ENCODE measurements at places on chromosomes 7 and 10.

DNA sequence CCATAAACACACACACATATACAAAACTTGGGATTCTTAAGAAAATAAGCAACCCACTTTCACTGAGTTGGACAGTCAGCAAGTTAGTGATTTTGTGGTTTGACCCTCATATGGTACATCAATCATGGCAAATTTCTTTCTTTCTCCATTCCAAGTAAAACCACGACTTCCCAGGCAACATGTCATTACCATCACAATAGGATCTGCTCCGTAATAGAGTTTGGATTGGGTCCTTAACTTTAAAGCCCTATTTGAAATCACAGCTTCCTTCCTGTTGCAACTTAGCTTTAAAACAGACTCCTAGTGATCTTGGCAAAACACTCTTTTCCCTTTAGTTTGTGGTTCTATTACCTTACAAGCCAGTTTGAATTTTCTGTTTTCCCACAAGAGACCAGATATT is 483.6 kb downstream of the INHBA start:
- DNase-seq, result no peak

DNA sequence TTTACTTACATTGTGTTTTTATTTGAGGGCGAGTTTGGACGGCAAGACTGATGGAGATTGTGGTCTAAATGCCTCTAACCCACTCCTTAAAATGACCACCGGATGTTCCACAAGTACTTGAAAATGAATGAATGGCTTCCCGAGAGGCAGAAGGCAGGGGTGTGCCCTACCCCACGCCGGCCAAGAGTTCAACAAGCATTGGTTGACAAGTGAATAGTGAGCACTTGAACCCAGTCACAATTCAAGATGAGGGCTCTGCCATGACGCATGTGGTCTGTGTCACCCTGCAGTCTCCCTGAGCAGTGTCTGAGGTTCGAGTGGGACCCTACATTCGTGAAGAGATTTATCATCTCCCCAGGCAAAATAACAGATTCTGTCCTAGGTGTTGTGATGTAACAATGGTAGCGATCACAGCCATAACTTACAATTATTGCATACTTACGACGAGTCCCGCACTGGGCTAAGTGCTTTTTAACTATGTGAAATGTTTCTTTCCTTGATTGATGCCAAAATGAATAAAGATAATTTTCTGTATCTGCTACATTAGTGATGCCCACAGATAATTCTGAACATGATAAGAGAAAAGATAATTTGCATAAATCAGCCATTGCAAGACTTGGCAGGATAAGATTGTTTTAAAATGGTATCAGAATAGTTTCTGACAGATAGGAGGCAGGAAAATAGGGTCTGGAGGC is 305.4 kb downstream of the WDR37 start:
- DNase-seq, result no peak

DNA sequence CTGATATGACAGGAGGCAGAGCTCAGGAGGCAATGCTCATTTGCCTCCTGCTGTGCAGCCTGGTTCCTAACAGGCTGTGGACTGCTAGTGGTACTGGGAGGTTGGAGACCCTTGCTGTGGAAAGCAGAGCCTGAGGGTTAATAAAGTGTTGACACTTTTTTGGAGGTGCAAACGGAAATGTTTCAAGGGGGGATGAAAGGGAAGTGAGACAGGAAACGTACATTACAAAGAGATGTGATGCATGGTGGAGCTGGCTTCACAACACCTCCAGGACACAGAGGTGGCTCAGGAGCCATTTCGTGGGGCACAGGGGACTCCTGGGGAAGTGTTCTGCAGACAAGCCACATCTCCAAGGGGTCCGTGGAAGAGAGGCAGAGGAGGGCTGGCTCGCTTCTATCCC is 137.6 kb upstream of the SVIL start:
- no peak for DNase-seq

GRCh38 chr10:132527339-132528063 is 10.1 kb upstream of the INPP5A start:
- DNase-seq, result no peak

GRCh38 chr7:45711161-45711490 is 137.0 kb downstream of the ADCY1 start:
- DNase-seq, result no peak

GRCh38 chr7:149884541-149884940 is 10.8 kb downstream of the ATP6V0E2 start:
- DNase-seq, result no peak

DNA sequence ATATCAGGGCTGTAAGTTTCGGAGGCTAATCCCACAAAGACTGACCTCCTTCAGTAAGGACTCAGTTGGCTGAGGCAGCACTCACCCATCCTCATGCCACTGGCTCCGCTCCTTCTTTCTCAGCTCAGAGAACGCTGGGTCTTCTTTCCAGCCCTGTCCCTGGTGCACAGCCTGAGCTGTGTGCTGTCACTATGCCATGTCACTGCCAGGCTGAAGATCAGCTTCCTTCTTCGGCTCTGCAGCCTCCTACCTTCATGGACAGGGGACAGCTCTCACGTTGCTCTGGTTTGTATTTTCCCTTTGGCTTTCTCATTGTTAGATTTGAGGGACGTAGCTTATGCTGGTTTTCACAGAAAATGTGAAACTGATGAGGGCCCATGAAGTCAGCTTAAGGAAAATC is 437.3 kb downstream of the GLRX3 start:
- DNase-seq, result no peak

DNA sequence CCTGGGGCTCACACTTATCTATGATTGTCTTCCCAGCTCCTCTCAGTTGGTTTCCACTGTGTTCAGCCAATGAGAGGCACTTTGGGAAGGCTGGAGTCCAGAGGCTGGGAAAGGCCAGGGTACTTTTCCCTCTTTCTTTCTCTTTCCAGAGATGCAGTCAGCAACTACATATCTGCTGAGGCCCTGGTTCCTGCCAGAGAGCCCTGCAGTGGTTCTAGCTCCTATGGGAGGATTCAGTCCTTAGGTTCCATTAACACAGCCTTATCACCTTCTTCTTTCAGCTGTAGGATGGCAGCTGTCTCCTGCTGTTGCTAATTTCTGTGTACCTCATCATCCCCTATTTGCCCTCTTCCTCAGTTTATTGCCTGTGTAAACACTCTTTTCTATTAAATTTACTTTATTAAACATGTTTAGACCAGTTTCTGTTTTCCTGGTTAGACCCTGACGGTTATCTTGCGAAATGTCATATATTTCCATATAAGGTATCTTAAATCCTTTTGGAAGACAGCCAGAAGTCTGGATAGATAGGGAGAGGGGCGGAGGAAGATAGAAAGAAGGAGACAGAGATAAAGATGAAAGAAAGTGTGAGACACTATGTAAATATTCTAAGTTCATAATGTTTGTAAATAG is 100.3 kb downstream of the HGF start:
- DNase-seq, result no peak

- DNase-seq, result no peak
Measured at GRCh38 chr10:29873941-29874484, 185.4 kb downstream of the JCAD start.

DNA sequence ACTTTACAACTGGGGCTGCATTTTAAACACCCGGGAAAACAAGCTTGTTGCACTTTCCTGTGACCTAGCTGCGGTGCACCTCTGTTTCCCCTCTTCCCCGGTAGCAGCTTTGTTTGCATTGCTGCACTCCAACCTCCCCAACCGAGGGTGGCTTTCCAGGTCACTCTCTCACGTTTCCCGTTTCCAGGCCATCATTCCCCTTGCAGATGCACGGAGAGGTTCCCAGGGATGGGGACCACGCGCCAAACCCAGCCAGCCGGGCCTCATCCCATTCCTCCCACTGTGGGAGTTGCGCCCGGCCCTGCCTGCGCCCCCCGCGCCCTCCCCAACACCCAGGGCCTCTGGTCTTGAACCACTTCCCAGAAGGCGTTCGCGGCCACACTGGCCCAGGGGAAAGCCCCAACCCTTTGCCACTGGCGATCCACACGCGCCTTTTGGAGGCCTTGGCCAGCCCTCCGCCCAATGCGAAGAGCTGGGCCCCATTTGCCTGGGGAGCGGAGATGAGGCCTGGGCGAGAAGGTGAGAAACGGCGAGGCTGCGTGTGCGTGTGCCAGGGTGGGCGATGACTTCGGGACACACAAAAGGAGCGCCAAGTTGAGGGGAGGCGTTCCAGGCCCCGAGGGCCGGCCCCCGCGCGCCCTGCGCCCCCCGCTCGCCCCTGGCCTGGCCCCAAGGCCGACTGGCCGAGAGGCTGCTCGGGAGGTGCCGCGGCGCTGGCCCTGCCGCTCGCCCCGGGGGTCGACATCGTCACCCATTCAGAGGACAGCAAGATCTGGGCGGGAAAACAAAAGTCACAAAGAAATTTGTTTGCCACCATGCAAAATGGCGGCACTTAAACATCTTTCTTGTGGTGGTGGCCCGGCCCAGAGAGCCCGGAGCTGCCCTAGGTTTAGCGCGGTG is 15.9 kb downstream of the SKIDA1 start:
- no peak for DNase-seq

DNA sequence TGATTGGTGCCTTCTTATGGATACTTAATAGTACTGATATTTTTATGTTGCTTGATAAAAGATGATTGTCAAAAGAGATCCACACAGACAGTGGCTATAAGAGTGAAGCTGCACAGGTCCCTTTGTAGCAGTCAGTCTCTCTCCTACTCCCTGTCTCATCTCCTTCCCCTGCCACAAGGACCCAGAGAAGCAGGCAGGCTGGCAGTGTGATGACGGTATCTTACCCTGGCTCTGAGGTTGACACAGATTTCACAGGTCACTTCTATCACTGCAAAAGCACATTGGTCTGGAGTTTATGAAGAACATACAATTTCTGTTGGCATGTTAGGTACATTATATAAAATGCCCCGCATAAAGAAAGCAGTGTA is 64.4 kb upstream of the AHR start:
- DNase-seq, result peak; percentile 49

- DNase-seq, result no peak
Measured at GRCh38 chr10:33876584-33877400, 542.3 kb upstream of the NRP1 start.

GRCh38 chr10:95864906-95865813 is 42.6 kb upstream of the CC2D2B start:
- DNase-seq, result peak; percentile 57

DNA sequence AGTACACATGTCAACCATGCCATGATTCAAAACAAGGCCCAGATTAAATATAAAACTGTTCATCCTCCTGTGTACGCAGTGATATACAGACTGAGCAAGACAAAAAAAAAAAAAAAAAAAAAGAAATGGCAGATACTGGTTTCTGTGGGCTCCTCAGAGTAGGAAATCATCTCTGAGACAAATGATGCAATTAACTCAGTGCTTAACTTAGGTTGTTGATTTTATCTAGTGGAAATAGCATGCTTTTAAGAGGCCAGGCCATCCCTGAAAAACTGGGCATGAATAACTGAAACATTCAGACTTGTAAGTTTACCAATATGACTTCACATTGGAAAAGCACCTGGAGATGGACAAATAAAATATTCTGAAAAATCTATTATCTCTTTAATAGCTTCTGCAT is 69.0 kb downstream of the DKK1 start:
- no peak for DNase-seq

DNA sequence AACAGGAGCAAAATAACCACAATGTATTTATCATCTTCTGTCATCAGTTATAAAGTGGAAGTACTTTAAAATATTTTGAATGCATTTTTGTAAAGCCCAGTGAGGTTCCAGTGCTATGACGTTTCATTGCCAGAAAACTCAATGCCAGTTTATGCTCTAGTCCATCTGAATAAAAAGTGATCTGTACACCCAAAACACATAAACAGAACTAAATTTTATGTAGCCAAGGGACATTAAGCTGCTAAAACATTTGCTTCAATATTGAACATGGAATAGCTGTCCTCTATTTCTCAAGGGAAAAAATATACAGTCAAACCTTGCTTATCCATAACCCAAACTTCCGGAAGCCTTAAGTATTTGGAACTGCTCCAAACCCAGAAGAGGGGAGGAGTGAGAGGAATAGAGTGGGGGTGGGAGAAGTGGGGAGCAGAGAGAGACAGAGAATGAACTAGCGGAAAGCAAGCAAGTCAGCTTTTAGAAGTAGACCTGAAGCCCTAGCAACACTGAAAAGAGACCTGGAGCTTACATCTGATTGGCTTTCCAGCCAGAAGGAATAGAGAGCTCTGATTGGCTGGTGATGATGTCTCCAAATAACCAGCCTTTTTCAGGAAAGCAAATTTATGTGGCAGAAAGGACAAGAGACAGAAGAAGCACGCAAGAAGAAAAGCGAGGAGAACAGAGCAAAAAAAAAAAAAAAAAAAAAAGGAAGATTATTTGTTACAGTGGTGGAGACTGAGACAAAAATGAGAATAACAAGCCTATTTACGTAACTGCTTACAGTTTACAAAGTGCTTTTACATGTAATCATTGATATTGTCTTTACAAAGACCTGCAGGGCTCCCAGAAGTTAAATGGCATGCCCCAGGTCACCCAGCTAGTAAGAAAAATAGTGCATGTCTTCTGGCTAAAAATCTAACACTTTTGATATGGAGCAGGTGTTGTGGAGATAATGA is 196.0 kb downstream of the RNLS start:
- DNase-seq, result no peak

DNA sequence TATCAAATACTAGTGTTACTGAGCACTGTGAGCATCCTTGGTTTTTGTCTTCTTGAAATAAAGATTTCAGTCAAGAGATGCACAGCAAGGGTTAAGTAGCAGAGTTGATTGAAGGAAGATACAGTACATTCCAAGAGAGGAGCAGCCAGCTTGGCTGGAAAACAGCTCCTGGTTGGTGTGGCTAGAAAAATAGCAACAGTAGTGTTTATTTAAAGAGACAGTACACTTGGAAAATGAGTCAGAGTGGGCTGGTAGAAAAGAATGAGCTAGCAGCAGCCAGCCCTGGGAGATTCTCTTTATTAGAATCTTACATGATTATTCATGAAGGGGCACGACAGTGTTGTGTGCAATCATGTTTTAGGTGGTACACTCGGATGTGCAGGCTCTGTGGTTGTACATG is 1016.4 kb upstream of the SORCS1 start:
- no peak for DNase-seq

DNA sequence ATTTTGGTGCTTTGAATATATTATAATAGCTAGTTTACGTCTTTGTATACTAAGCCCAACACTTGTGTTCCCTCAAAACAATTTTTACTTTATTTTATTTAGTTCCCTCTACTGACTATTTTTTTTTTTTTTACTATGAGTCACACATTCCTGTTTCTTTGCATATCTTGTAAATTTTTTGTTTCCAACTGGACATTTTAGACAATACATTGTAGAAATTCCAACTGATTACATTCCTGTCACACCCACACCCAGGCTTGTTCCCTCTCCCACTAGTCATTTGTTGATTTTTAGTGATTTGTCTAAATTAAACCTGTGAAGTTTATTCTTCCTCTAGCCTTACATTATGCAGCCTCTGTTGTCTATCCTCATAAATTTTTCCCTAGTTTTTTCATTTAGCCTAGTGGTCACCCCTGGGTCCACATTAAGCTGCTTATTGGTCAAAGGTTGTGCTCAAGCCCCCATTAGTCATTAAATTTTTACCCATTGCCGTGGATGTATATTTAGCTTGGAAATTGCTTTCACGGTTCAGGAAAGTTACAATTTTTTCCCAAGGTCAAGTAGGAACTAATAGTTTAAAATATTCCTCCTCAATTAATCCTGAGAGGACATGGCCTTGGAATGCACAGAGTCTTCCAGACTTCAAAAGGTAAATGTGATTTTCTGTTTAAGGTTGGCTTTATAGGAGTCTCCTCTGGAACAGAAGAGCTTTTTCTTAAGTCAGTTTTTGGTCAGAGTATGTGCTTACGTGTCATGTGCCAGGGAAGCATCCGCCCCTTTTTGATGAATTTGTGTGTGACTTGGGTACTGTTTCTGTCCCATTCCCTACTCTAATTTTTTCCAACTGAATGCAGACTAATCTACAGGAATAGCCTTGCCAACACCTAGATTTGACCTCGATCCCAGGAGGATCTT is 207.6 kb upstream of the TMEM72 start:
- no peak for DNase-seq

Measured in stimulated activated naive CD8-positive, alpha-beta T cell treated with anti-CD3 and anti-CD28 coated beads, Interleukin-15, amount 100 ng/mL, for 72 hours (primary cell).